Calu3 (cell line): ENCODE measurements at places on chromosomes 5 and 9. TPM values are rescaled to one million over a fixed set of nuclear protein-coding genes. Genes with fewer than 3 reads are reported as not detected.

The TNFSF15 gene
- total RNA-seq: 4.9 and 7.5 TPM in 2 replicates

DNA sequence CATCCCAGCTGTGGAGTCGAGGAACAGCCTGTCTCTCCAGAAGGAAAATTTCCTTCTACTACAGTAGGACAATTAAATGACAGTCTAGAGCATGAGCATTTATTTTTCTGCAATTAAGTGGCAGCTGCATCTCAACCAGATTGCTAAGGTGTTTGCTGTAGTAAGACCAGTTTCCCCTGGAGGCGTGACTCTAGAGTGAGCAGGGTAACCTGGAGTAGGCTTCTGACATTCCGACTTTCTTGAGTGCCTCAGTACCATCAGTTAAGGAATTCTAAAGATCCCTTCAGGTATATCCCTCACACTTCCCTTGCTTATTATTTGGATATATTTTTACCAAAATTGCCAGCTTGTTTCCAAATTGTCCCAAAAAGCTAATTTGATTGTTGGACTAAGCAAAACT, 59.2 kb upstream of the IRX2 start:
- no peak overlapping the region for H3K27ac ChIP-seq
- no peaks in the 10 kb centered on the region for H3K27me3 ChIP-seq
- no peak for DNase-seq
- no peaks in the 10 kb centered on the region for H3K4me1 ChIP-seq
- H3K36me3 ChIP-seq: no peaks in the 10 kb centered on the region

GRCh38 chr5:177095088-177095669, 8.5 kb downstream of the FGFR4 start:
- H3K4me1 ChIP-seq: peaks cover 24% of the 10 kb centered on the region
- DNase-seq: no peak
- H3K36me3 ChIP-seq: peaks cover 72% of the 10 kb centered on the region
- no peaks in the 10 kb centered on the region for H3K27me3 ChIP-seq
- no peak overlapping the region for H3K4me3 ChIP-seq

DNA sequence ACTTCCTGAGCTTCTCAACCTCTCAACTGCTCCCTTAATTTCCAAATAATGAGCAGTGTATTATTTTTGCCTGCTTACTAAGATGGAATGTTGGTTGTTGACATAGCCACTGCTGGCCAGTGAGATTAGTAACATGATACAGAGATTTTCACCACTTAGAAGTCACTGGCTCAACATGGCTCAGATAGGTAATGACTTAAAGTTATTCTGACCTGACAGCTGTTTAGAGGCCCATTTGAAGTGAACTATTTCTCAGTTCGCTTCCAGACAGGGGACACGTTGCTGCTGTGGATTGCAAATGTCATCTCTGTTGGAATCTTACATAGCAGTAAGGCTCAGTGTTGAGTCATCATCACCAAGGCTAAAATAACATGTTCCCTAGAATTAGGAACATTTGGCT, 490.2 kb downstream of the TLE4 start:
- DNase-seq: no peak
- no peaks in the 10 kb centered on the region for H3K4me1 ChIP-seq
- no peaks in the 10 kb centered on the region for H3K27me3 ChIP-seq
- H3K27ac ChIP-seq: no peak overlapping the region
- no peak overlapping the region for H3K4me3 ChIP-seq
- H3K36me3 ChIP-seq: no peaks in the 10 kb centered on the region

- H3K27me3 ChIP-seq: no peaks in the 10 kb centered on the region
- no peak for DNase-seq
- no peaks in the 10 kb centered on the region for H3K4me1 ChIP-seq
- no peaks in the 10 kb centered on the region for H3K36me3 ChIP-seq
Observed at GRCh38 chr9:130824643-130825350, 10.3 kb upstream of the ABL1 start.
